ENCODE measurements at places on chromosomes 13 and 19.

DNA sequence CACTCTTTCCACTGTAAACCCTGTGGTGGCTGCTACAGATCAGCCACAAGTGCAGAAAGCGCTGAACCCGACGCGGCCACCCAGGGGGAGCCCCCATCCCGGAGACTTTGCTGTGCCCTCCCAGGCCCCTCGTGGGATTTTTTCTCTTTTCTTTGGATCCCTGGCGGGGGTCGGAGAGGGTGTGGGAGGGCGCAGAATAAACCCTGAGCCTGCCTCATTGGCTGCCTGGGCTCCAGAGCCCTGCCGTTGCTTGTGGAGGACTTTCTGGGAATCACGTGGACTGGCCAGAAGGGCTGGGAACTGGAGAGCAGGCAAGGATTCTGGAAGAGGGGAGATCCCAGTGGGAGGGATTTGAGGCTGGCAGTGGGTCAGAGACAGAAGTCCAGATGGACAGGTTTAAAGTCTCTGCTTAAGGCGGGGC, 24.9 kb downstream of the GADD45B start:
- no peak for DNase-seq

DNA sequence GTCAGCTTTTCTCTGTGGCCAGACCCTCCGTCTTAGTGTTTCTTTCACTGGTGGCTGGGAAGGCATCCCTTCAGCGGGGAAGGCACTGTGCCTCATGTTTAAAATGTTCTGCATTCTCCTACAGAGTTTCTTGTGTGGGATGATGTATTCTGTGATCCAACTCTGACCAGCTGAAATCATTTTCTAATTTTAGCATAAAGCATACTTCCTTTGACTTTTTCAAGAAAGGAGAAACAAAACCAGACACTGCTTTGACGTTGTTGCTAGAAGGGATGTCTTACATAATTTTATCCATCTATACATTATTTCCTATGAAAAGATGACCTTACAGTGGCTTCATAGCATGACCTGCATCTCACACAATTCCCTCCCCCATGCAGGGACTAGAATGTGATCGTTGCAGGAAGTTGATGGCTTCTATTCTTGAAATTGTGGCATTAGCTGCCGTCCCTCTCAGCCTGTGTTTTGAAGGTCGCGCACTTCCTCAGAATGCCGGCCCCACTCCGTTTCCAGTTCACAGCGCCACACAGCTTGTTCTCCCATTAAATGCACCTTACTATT, 38.6 kb upstream of the TEX29 start:
- DNase-seq: no peak

GRCh38 chr13:47798906-47799305, 202.2 kb downstream of the SUCLA2 start:
- no peak for DNase-seq

GRCh38 chr13:41232578-41233480, 30.5 kb downstream of the MTRF1 start:
- no peak for DNase-seq

DNA sequence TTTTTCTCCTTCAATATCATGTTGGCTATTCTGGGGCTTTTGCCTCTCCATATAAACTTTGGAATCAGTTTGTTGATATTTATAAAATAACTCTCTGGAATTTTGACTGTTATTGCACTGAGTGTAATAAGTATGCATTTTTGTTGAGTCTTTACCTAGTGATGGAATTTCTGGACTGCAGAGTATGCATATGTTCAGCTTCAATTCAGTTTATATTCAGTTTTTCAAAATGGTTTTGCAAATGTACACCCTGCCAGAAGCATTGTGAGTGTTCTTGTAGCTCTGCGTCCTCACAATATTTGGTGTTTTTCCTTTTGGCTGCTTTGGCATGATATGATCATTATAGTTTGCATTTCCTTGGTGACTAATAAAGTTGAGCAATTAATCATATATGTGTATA, 43.1 kb downstream of the RASL11A start:
- DNase-seq: no peak

DNA sequence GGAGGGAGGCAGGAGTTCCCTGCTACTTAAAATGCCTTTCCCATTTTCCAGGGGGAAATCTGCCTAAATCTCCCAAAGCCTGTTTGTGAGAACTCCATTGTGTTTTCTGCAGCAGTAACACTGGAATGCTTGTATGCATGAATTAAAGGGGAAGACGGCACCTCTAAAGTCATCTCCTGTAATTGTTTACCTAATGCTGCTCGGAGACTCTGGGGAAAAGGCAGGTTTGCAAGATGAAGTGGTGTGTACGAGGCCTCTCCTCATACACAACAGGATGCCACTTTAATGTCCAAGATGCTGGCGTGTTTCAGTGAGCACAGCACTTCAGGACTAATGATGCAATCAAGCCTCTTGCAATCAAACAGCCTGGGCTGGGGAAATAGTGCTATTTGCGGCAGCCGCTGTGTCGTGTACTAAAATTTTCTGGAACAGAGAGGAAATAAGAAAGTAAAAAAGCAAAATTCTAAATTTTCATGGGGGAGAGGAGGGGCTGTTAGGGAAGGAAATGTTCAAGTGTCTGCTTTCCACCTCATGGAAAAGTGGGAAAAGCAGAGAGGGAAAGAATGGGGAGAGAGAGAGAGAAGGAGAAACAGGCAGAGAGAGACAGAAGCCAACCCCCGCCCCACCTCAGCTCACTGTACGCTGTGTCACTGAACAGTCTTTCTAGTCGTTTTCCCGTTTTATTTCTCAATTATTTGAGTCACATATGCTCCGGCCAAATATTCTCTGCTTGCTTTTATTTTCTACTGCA, 32.9 kb downstream of the TSHZ3 start:
- DNase-seq: peak; percentile 32

GRCh38 chr19:20925481-20925880, 2.4 kb downstream of the ZNF85 start:
- no peak for DNase-seq

- no peak for DNase-seq
Measured at GRCh38 chr19:7917267-7918061, 2.7 kb upstream of the SNAPC2 start.

GRCh38 chr13:51689663-51689996, 105.4 kb downstream of the WDFY2 start:
- no peak for DNase-seq

DNA sequence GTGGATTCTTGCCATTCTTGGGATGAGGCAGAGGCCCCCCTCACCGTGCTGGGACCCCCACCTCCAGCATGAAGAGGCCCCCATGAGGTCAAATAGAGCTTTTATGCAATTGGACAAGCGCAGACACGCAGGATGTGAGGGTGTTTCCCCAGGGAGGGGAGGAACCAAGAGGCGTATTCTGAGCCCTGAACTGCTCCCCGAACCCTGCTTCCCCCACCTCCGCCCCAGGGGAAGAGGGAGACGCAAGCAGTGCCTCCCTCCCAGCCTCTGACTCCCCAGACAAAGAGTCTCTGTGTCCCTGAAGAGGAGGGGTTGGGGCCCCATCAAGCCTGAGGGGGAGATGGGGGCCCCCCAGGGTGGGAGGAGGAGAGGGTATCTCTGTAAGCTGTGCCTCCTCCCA, 1.3 kb upstream of the RDH8 start:
- no peak for DNase-seq

GRCh38 chr13:99871249-99871898, 100.2 kb downstream of the ZIC5 start:
- DNase-seq: no peak

- no peak for DNase-seq
Measured at GRCh38 chr13:51068501-51068900, 42.6 kb downstream of the C13orf42 start.
